Osteoblast (primary cell): ENCODE measurements at places on chromosomes 13 and 19. TPM values are rescaled to one million over a fixed set of nuclear protein-coding genes. Genes with fewer than 3 reads are reported as not detected.

- H3K27me3 ChIP-seq = no peaks in the 10 kb centered on the region
- no peak overlapping the region for H3K27ac ChIP-seq
- DNase-seq = no peak
- no peak overlapping the region for H3K4me3 ChIP-seq
- H3K4me1 ChIP-seq = no peaks in the 10 kb centered on the region
Measured at GRCh38 chr13:88115976-88116375, 444.8 kb downstream of the SLITRK5 start.

- no peak overlapping the region for H3K4me3 ChIP-seq
- no peaks in the 10 kb centered on the region for H3K36me3 ChIP-seq
- H3K27ac ChIP-seq = no peak overlapping the region
- no peaks in the 10 kb centered on the region for H3K27me3 ChIP-seq
- no peak for DNase-seq
Measured at GRCh38 chr13:33999811-34000605, 182.1 kb downstream of the RFC3 start.

- H3K4me1 ChIP-seq = no peaks in the 10 kb centered on the region
- peak; percentile 74 for DNase-seq
- no peak overlapping the region for H3K4me3 ChIP-seq
Measured at GRCh38 chr13:112733661-112734379, 44.0 kb downstream of the ATP11A start.

- DNase-seq = peak; percentile 83
- no peak overlapping the region for H3K4me3 ChIP-seq
- H3K36me3 ChIP-seq = no peaks in the 10 kb centered on the region
Measured at GRCh38 chr19:30784850-30785457, 412.8 kb downstream of the ZNF536 start.

GRCh38 chr19:33572929-33573328 lies 48.8 kb upstream of the CHST8 start:
- H3K4me3 ChIP-seq = no peak overlapping the region
- no peaks in the 10 kb centered on the region for H3K36me3 ChIP-seq
- no peak overlapping the region for H3K27ac ChIP-seq
- H3K27me3 ChIP-seq = no peaks in the 10 kb centered on the region
- H3K4me1 ChIP-seq = no peaks in the 10 kb centered on the region

GRCh38 chr19:6069268-6069791 lies 41.0 kb downstream of the RFX2 start:
- peaks cover 41% of the 10 kb centered on the region for H3K4me1 ChIP-seq
- H3K4me3 ChIP-seq = no peak overlapping the region
- H3K36me3 ChIP-seq = no peaks in the 10 kb centered on the region
- no peaks in the 10 kb centered on the region for H3K27me3 ChIP-seq

DNA sequence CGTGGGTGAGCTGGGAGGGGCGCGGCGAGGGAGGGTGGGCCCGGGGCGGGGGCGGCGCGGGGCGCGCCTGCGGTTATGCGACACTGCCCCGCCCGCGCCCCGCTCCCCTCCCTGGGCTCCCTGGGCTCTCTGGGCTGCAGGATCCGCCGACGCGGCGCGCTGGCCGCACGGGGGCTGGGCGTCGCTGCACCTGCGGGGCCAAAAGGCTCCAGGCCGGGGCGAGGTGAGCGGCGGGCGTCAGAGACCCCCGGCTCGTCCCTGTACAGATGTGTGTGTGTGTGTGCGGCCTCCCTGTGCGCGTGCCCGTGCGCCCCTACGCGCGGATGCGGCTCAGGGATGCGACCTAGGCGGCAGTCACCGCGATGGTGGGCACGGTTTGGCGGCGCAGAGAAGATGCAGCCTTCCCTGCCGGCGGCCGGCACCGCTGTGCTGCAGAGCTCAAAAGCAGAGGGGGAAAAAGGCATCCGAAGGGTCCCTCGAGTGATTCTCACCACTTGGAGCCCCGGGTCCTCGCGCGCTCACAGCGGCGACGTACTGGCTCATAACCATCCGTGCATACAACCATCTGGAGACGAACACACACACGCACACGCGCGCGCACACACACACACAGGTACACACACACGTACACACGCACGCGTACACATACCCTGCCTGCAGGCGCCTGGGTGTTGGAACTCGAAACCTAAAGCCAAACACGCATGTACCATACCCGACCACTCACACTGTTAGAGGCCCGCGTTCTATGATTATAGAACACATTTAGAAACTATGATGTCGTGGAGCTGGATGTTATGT lies 709 bp downstream of the ATP8A2 start:
- H3K36me3 ChIP-seq = no peaks in the 10 kb centered on the region
- peak; percentile 62 for DNase-seq
- peak overlapping the region; percentile 30 for H3K4me3 ChIP-seq
- H3K4me1 ChIP-seq = no peaks in the 10 kb centered on the region

DNA sequence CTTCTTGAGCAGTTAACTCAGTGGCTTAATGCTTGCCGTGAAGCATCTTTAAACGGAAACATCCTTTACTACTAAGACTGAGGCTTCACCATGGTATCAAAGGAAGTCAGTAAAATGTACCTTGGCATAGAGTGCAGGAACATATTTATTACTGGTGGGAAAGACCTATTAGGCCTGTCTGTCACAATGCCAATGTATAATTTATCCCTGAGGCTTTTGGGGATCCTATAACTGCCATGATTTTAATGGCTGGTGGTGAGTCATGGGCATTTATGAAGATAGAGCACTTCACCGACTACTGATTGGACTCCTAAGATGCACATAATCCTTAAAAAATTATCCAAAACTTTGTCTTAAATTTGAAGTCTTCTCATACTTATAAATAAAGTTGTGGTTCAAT lies 79.6 kb downstream of the FGF14 start:
- no peaks in the 10 kb centered on the region for H3K27me3 ChIP-seq
- H3K4me1 ChIP-seq = no peaks in the 10 kb centered on the region
- no peaks in the 10 kb centered on the region for H3K36me3 ChIP-seq
- DNase-seq = no peak
- H3K4me3 ChIP-seq = no peak overlapping the region

- no peaks in the 10 kb centered on the region for H3K4me1 ChIP-seq
- no peaks in the 10 kb centered on the region for H3K27me3 ChIP-seq
- DNase-seq = peak; percentile 5
- H3K27ac ChIP-seq = no peak overlapping the region
- no peaks in the 10 kb centered on the region for H3K36me3 ChIP-seq
Measured at GRCh38 chr13:72953391-72953965, 105.3 kb upstream of the KLF5 start.

DNA sequence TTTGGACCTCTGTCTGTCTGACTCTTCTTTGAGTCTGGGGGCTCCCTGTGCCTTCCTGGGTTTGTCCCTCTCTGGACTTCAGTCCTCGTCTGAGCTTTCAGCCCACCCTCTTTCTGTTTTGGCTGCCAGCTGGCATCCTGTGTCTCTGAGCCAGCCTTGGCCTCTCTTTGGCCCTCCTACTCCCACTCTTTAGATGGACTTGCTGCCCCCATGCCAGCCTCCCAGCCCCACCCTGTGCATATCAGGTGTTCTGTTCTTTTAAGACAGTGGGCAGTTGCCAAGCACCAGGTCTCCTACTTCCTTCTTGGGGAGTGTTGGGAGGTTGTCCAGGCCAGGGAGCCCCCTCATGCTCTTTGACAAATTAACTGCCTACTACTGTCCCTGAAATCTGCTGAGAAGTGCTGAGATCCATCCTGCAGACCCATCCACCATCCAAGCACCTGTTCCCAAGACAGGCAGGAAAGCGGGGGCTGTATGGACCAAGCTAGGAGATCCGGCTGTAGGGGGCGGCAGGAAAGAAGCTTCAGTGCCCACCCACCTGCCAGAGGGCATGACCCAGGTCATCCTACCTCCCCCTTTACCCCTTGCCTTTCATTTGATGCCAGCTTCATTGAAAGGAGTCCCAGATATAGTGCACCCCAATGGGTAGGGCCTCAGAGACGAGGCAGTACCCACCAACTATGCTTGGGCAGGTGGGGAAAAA lies 9.6 kb downstream of the CIC start:
- peaks cover 22% of the 10 kb centered on the region for H3K36me3 ChIP-seq
- no peaks in the 10 kb centered on the region for H3K27me3 ChIP-seq
- peaks cover 66% of the 10 kb centered on the region for H3K4me1 ChIP-seq
- DNase-seq = no peak
- H3K27ac ChIP-seq = peak overlapping the region; percentile 65
- no peak overlapping the region for H3K4me3 ChIP-seq

DNA sequence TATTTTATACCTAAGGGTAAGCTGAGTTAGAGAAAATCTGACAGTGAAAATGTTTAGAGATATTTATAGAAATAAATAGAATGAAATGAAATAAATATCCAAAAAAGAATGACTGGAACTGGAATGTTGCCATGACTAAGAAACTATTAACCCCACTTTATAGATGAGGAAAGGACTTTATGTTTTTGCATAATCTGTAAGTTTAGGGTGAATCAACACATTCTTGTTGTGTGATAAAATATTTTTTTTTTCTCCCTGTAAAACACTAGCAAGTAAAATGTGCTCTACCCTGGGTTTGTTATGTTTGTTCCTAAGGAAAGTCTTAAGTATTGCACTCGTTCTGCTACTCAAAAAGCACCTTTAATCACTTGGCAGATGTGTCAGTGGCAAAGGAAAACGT lies 83.8 kb upstream of the KL start:
- no peak for DNase-seq
- no peak overlapping the region for H3K27ac ChIP-seq
- no peak overlapping the region for H3K4me3 ChIP-seq
- no peaks in the 10 kb centered on the region for H3K36me3 ChIP-seq
- no peaks in the 10 kb centered on the region for H3K27me3 ChIP-seq

- H3K36me3 ChIP-seq = no peaks in the 10 kb centered on the region
- H3K4me1 ChIP-seq = no peaks in the 10 kb centered on the region
- DNase-seq = no peak
- H3K4me3 ChIP-seq = no peak overlapping the region
- H3K27me3 ChIP-seq = no peaks in the 10 kb centered on the region
- H3K27ac ChIP-seq = no peak overlapping the region
Measured at GRCh38 chr13:29281932-29282495, 313.5 kb downstream of the SLC7A1 start.

GRCh38 chr19:35120492-35120891 lies 4.9 kb downstream of the FXYD3 start:
- peak; percentile 96 for DNase-seq
- no peaks in the 10 kb centered on the region for H3K36me3 ChIP-seq
- H3K4me3 ChIP-seq = no peak overlapping the region
- H3K4me1 ChIP-seq = peaks cover 34% of the 10 kb centered on the region
- peak overlapping the region; percentile 44 for H3K27ac ChIP-seq

DNA sequence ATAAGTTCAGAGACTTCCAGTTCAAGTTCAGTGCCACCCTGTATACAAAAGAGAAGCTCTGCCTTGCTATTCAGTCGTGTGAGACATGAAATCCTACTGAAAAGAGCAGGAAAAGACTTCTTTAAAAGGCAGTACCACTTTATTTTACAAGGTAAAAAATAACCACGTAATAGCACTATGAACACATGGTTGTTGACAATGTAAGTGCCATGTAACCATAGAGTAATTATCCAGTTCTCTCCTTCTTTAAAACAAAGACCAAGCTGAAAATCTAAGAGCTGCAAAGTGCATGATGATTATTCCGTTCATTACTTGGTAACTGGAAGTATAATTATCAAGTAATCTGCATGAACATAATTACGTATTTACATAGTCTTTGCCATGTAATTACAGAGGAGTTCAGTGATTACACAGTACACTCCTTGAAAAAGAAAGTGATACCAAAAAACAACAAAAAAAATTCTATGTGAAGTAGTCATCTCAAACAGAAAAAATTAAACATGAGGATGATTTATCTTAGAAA lies 288.7 kb downstream of the EFNB2 start:
- H3K27ac ChIP-seq = no peak overlapping the region
- H3K27me3 ChIP-seq = no peaks in the 10 kb centered on the region
- DNase-seq = no peak
- H3K36me3 ChIP-seq = no peaks in the 10 kb centered on the region
- H3K4me3 ChIP-seq = peak overlapping the region; percentile 40
- no peaks in the 10 kb centered on the region for H3K4me1 ChIP-seq

GRCh38 chr19:15252398-15253018 lies 20.3 kb upstream of the EPHX3 start:
- DNase-seq = peak; percentile 96
- no peaks in the 10 kb centered on the region for H3K27me3 ChIP-seq
- H3K4me1 ChIP-seq = peaks cover 62% of the 10 kb centered on the region
- H3K36me3 ChIP-seq = peaks cover 55% of the 10 kb centered on the region

DNA sequence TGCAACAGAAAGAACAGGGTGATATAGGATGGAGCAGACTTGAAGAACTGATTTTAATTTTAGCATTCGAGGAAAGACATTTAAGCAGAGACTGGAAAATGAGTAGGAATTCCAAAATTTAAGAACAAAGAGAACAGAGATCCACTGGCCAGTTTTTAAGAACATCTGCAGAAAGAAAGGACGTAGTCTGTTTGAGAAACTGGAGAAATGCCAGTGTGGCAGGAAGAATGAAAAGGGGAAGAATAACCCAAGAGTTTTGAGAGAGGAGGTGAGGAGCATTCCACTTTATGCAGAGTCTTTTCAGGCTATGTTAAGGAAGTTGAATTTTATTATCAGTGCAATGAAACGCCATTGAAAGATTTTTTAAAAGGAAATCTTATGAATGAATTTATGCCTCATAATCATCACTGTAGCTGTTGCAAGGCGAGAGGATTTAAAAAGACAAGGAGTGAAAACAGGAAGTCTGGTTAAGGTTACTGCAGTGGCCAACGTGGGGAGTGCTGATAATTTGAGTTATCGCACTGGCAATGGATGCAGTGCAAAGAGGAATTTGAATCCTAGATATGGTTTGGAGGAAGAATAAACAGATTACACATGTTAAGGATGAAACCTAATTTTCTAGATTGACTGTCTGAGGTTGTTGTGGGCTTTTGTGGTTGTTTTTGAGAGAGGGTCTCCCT lies 253.8 kb downstream of the DACH1 start:
- H3K27ac ChIP-seq = no peak overlapping the region
- DNase-seq = no peak
- H3K36me3 ChIP-seq = no peaks in the 10 kb centered on the region
- no peaks in the 10 kb centered on the region for H3K4me1 ChIP-seq
- no peaks in the 10 kb centered on the region for H3K27me3 ChIP-seq
- no peak overlapping the region for H3K4me3 ChIP-seq

GRCh38 chr13:44758630-44759383 lies 182.7 kb upstream of the TSC22D1 start:
- H3K4me3 ChIP-seq = no peak overlapping the region
- H3K36me3 ChIP-seq = no peaks in the 10 kb centered on the region
- no peaks in the 10 kb centered on the region for H3K27me3 ChIP-seq
- peak overlapping the region; percentile 94 for H3K27ac ChIP-seq
- H3K4me1 ChIP-seq = peaks cover 55% of the 10 kb centered on the region

DNA sequence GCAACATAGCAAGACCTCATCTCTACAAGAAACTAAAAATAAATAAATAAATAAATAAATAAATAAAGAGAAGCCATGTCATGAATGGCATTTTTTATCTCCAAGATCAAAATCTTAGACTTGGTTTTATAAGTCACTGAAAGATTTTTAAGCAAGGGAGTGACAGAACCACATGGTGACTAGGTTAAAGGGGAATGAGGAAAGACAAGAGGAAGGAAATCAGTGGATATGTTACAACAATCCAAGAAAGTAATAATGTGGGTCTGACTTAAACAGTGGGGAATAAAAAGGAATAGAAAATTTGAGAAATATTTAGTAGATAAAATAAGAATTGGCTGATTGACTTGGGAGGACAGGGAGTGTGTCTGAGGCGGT lies 18.8 kb upstream of the MED4 start:
- H3K27ac ChIP-seq = no peak overlapping the region
- no peaks in the 10 kb centered on the region for H3K27me3 ChIP-seq
- peaks cover 14% of the 10 kb centered on the region for H3K4me1 ChIP-seq
- H3K36me3 ChIP-seq = no peaks in the 10 kb centered on the region

GRCh38 chr13:23325191-23325590 lies 108.3 kb downstream of the SACS start:
- DNase-seq = no peak
- no peak overlapping the region for H3K4me3 ChIP-seq
- H3K27ac ChIP-seq = no peak overlapping the region
- H3K27me3 ChIP-seq = no peaks in the 10 kb centered on the region

TGFBR3L gene
- total RNA-seq = under 0.01 TPM in 1 of 2 replicates, not detected in the other

KLK3 gene
- total RNA-seq = not detected in 2 replicates

NACC1 gene
- total RNA-seq = 53.9 and 62.5 TPM in 2 replicates

CTXN1 gene
- 1.5 and 2.5 TPM in 2 replicates for total RNA-seq

CADM4 gene
- 1.2 and 1.4 TPM in 2 replicates for total RNA-seq

RASAL3 gene
- total RNA-seq = under 0.01 TPM in 2 replicates

PRKD2 gene
- 9.0 and 9.4 TPM in 2 replicates for total RNA-seq
